ENCODE measurements at places on chromosomes 16 and 17.

DNA sequence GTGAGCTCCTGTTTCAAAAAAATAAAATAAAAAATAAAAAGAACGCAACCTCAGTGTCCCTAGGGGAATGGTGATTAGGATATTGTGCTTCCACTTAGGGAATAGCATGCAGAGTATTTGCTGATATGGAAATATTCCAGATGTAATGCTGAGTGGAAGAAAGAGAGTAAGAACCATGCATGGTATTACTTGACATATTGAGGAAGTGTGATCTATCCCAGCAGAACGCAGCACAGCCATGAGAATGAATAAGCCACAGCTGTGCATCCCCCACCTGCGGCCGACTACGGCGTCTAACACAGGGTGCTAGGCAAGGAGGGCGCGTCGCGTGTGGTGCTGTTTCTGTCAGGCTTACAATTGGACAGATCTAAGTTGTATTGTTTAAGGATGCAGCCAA is 49.5 kb downstream of the FOXK2 start:
- no peak for DNase-seq

- DNase-seq = no peak
Measured at GRCh38 chr17:38677819-38678218, 3.1 kb upstream of the EPOP start.

GRCh38 chr17:39916918-39917317 is 1.5 kb downstream of the GSDMB start:
- DNase-seq = no peak

GRCh38 chr16:49453021-49453420 is 79.4 kb downstream of the C16orf78 start:
- no peak for DNase-seq

DNA sequence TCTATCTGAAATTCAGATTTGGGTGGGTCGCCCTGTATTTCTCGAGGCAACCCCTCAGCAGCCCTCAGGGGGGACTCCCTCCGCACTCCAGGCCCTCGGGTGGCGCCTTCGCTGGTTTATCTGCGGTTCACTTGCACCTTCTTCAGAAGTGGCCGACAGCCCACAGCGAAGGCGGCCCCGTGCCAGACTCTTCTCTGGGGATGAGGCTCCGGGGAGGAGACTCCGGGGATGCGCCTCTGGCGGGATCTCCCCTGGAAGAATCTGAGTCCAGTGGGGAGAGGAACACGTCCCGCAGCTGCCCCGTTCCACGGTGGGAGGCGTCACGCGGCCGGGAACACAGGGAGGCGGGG is 63.9 kb upstream of the DNAJA2 start:
- DNase-seq = no peak

DNA sequence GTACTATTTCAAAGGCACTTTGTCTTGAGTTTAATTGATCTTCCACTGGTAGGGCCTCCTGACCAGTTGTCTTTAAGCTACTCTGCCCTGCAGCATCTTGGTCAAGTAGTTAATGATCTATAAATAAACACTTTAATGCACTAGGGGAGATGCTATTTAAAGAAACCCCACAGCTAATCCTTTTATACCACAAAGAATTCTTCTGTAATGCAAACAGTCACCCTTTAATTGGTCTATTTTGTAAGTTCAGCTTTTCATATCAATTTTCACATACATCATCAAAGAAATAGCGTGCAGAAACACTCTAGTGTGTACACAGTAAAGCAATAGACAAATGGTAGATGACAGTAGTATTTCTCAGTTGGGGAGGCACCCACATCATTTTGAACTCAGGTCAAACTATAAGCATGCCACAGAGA is 70.3 kb downstream of the PMP22 start:
- peak; percentile 43 for DNase-seq

DNA sequence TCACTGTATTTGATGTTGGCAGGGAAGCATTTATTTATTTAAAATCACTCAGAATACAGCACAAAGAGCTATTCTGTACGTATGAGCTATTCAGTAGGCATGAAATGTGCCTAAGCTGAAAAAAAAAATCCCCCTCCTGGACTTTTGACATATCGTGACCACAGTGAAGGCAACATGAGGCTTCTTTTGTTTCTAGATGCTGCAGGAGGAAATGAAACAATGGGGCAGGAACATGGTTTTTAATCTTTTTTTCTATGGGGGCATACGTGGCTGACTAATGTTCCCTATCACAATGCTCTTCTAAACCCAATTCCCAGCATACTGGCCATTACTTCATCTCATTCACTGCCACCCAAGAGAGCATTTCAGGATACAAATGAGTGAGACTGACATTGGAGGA is 191.0 kb upstream of the PMFBP1 start:
- no peak for DNase-seq

Data from NCI-H1436 (cell line).